Stimulated activated CD4-positive, alpha-beta T cell treated with anti-CD3 and anti-CD28 coated beads, TNF-alpha, amount 100 ng/mL, for 24 hours (primary cell): ENCODE measurements at places on chromosomes 3 and 15.

GRCh38 chr15:51536965-51537574 is 85.5 kb downstream of the DMXL2 start:
- DNase-seq, result no peak

- no peak for DNase-seq
Measured at GRCh38 chr3:111252779-111253178, 181.2 kb downstream of the NECTIN3 start.

- no peak for DNase-seq
Measured at GRCh38 chr3:139317660-139318430, 26.0 kb upstream of the MRPS22 start.

- no peak for DNase-seq
Measured at GRCh38 chr15:69574506-69574905, 121.9 kb downstream of the RPLP1 start.

DNA sequence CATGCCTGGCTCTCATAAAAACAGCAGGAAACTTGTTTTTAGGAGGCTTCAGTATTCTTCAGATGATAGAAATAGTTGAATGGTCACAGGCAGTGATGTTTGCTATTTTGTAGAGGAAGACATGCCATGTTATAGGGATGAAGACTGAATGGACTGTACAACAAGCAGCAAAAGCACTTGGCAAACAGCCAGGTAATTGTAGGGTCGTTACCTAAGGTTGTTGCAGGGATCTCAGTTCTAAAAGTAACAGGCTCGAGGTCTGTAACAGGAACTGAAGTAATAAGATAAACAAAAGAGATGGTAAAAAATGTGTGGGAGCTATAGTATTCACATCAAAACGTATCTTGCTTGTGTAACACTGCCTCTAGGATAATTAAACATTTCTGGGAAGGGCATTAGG is 116.3 kb downstream of the TFG start:
- DNase-seq, result no peak

DNA sequence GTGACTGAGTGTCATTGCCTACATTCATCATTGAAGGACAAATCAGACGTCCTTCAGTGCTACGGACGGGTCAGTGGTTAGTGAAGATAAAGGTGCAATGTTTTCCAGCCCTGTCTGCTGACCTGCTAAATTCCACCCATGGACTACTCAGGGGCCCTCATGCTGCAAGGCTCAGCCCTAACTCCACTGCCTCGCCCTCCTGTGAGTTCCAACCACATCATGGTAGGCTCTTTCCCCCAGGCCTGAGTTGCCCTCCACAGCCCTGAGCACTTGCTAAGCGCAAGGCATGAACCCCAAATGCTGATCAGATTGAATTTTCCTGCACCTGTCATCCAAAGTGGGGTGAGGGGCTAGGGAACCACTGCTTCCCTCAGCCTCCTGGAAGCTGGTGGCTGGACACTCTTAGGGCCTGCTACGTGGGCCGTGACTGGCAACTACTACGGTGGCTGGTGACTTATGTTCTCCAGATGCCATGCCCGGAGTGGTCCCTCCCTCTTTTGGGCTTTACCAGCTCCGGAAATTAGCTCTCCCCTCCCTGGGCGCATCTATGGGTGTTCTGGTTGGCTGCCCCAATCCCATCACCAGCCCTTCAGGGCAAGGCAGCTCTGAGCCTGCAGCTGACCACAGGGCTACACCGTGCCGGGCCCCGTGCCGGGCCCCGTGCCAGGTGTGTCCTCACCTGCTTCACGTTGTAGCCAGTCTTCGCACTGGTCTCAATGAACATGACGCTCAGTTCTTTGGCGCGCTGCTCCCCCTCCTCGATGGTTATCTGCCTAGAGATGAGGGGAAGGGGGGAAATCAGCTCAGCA is 32.1 kb downstream of the SRPRB start:
- DNase-seq, result no peak

DNA sequence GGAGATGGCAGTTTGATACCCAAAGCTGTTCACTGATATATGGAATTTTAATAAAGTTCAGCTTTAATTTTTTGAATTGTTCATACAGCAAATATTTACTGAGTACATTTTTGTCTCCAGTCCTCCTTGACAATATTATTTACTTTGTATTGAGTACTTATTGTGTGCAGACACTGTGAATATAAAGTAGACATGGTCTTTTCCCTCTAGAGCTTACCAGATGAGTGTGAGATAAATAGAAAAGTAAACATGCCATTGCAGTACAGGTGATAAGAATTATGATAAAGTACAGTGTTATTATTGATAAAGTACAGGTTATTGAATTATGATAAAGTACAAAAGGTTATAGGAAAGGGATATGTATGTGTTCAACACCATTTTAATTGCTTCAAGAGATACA is 2.1 kb downstream of the UBA5 start:
- no peak for DNase-seq

DNA sequence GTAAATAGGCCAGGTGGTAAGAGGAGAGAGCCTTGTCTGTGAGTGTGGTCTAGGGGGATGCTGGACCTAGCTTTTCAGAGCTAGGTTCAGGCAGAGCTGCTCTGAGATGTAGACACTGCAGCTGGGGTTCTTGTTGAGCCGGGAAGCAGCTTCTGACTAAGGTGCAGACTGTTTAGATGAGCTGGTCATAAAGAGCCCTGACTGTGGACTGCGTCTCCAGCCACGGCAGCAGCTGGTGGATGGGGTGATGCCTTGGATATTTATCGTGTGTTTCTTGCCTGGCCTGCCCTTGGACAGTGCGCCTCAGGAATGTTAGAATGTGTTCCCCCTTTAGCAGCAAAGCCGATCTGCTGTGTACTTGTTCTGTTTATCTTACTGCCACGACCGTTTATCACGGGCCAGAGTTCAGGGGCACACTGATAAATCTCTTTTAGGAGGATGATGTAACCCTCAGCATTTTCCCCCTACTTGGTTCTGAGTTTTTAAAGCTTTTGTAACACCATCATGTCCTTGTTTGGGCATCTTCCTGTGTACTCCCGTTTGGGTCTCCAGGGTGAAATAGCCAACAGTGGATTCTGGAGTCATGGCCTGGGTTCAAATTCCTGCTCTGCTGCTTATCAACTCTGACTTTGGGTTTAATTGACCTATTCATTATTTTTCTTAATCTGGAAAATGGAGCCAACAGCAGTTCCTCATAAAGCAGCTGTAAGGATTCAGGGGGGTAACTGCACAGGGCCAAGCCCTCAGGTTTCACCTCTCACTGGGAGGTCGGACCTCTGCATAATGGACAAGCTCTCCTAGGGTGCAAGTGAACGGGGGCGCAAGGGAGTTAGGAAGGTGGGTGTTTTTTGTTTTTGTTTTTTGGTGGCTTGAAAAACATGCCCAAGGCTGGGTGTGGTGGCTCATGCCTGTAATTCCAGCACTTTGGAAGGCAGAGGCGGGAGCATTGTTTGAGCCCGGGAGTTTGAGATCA is 51.4 kb downstream of the FLNB start:
- DNase-seq, result no peak

GRCh38 chr3:141863491-141863890 is 13.0 kb upstream of the ATP1B3 start:
- DNase-seq, result no peak

- DNase-seq, result no peak
Measured at GRCh38 chr3:63450023-63450422, 171.9 kb downstream of the SYNPR start.

- no peak for DNase-seq
Measured at GRCh38 chr3:175312791-175313190, 453.7 kb downstream of the NAALADL2 start.
